Hindlimb muscle (tissue), 1 donor: ENCODE measurements at places on chromosomes 13 and 19.

- no peak for DNase-seq
These were observed 10.4 kb upstream of the ZSWIM4 start for GRCh38 chr19:13784731-13785452.

GRCh38 chr19:38792250-38793111, 3.5 kb downstream of the LGALS7B start:
- no peak for DNase-seq

DNA sequence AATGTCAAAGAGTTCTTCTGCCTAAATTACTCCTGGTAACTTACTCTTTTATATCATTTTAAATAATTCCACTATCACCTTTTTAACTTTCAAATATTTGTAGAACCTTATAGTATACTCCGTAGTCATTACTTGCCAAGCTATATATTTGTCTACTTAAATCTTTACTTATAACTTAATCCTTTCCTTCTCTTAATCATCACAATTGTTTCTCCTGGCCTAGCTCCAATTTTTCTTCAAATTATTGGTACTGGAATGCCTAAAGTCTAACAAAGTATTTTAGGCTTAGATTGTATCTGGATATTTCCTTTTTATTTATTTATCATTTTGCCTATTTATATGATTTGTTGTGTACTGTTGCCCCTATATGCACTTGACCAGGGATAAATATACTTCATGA, 109.5 kb downstream of the MZT1 start:
- no peak for DNase-seq

- DNase-seq: no peak
These were observed 95.0 kb downstream of the DNAJC3 start for GRCh38 chr13:95771905-95772304.
